RWPE2 (cell line): ENCODE measurements at places on chromosomes 6 and 20.

DNA sequence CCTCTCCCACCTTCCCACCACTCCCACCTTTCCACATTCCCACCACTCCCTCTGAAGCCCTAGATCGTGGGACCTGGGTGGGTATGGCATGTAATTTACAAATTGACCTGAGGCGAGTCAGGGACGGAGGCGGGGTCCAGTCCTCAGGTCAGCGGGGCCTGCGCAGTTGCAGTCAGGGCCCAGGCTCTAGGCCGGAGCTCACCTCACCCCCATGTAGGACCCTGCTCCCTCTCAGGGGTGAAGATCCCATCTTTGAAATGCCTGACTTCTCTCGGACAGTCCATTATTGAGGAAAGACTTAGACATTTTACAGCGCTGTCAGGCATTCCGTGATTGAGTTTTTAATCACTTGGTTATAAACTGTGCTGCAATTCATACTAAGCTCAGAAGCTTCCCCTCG, 10.5 kb downstream of the THBS2 start:
- no peak for DNase-seq

DNA sequence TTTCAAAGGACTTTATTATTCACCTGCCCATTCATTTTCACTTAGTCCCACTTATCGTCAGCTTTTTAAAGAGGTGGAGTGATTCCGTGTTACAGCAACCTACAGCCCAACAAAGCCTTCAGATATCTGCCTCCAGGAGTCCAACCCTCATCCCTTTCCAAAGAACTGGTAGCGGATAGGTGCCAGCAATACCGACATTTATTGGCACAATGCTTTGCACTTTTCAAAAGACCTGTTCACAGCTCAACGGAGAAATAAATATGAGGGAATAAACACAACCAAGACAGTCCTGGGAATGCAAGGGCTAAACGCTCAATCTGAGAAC, 819 bp upstream of the MTRF1L start:
- DNase-seq = no peak

DNA sequence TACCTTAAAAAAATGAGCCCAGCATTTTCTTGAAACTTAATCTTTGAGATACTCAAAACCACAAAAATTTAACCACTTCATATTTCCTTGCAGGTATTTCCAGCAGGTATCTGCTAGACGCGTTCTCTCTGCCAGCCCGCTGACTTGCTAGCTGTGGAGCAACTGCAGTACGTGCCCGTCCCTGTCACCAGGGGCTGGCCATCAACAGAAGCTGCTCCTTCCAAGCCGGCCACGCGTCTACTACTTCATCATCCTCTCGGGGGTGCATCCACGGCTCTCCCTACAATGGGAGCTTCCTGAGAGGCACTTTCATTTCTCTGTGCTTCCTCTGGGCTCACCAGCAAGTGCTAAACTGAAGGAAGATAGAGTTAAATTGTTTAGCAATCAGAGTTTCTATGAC, 132.4 kb downstream of the DTNBP1 start:
- no peak for DNase-seq

DNA sequence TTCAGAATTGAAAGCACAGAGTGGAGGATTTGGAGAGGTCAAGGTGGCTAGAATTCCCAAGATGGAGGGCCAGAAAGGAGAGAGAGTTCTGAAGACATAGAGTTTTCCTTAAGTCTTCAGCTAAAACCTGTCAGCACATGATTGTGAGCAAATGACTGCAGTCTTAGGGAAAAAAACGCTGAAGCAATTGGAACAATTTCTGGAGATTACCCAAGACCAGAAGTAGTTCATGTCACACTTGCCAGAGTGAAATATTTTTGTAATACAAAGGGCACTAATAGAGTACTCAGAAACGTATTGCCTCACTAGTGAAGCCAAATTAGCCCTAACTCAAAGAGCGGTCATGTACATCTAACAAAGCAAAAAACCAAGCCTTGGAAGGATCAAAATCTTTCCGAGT, 541.3 kb upstream of the MARCKS start:
- no peak for DNase-seq

DNA sequence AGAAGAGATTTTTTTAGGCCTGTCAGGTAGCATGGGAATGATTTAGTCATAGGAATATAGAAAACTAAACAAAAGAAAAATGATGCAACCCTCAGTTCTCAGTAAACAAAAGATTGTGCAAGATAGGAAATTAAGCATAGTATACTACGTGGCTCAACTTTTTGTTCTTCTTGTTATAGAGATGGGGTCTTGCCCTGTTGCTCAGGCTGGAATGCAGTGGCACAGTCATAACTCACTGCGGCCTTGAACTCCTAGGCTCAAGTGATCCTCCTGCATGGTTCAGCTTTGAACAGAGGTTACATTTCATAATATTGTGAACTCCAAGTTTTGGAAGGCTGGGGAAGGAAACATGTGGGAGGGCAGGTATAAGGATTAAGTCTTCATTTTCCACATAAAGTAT, 28.5 kb downstream of the SLX4IP start:
- no peak for DNase-seq

GRCh38 chr6:6368040-6368683, 47.7 kb upstream of the F13A1 start:
- no peak for DNase-seq
